ENCODE measurements at places on chromosomes 3 and 15.

- DNase-seq: no peak
Measured at GRCh38 chr3:129597087-129597999, 9.1 kb downstream of the PLXND1 start.

- peak; percentile 55 for DNase-seq
Measured at GRCh38 chr3:23760325-23760724, 45.4 kb upstream of the UBE2E1 start.

DNA sequence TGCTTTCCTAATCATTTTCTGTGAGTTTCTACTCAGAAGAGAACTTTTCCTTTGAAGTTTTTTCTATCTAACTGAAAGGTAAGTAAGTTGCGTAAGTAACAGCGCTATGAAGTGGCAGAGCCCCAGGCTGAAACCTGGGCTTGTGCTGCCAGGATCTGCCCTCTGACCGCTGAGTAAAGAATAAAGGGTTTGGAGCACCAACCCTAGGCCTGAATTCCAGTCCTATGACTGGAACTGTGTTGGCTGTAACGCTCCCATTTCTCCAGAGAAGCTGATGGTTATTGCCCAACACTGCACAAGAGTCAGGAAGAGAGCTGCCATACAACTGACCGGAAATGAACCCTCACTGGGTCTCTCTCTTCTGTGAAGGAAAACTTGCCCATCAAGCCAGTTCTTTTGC is 87.0 kb downstream of the FOXB1 start:
- no peak for DNase-seq

- DNase-seq: no peak
Measured at GRCh38 chr15:70414626-70415025, 316.9 kb upstream of the TLE3 start.

DNA sequence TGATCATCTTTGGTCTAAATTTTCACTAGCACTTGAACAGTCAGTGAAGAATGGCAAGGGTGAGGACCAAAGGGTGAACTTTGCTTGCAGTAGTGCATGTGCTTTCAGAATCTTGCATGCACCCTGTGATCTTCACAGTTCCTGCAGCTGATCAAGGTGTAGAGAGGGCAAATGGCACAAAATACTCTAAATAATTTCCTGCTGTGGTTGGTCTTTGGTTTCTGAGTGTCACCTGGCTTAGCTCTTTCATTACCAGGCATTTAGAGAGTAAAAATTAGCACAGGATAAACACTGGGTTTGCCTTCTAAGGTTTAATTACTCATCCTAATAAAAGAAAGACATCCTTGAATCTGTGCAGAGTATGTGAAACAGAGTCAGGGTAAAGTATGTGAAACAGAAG is 11.4 kb downstream of the TIPARP start:
- DNase-seq: no peak

DNA sequence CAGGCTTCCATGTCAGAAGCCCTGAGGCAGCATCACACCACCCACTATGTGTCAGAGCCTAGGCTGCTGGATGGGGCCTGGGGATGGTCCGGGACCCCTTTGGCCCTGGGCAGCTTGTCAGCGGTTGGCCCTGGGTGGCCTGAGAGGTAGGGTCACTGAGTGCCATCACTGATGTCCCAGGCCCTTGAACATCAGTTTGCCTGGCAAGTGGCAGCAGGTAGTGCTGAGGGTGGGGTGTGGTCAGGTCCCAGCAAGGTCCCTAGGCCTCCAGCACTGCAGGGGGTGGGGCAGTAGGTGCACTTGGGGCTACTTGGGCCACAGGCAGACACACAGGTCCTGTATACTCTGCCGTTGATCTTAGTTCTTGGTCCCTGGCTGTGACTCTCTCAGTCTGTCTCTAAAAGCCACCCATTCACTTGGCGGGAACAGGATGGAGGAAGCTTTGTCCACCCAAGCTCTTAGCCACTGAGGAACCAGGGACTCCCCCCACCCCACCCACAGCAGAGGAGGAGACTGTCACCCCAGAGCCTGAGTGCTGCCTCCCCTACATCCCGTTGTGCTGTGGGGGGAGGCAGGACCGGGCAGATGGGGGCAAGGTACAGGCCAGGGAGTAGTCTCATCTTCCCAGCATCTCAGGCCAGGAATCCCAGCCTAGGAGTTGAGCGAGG is 5.8 kb downstream of the GNAI2 start:
- no peak for DNase-seq
